ENCODE measurements at places on chromosomes 2 and 18.
A peak's percentile ranks its signal among the peaks of the same experiment; 100 is the strongest.

DNA sequence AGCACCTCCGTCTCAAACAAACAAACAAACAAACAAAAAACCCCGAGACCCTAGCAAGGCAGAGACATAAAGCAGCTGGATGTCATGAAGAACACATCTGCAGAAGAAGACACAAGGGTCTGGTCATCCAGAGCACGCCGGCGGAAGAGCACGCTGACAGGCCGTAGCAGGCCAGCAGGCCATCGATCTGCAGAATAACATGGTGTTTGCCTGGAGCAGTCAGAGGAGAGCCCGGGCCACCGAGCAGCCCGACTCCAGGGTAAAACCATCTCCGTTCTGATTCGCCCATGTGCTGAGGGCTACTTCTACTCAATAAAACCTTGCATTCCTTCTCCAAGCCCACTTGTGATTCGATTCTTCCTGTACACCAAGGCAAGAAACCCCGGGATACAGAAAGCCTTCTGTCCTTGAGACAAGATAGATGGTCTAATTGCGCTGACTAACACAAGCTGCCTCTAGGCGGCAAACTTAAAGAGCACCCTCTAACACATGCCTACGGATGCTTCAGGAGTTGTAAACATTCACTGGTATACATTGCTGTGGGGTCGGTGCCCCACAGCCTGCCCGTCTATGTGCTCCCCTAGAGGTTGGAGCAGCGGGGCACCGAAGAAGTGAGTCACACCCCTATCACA lies 549.8 kb upstream of the NRXN1 start:
- DNase-seq = no peak

GRCh38 chr2:78201064-78201575 lies 678.9 kb upstream of the LRRTM4 start:
- DNase-seq = no peak

DNA sequence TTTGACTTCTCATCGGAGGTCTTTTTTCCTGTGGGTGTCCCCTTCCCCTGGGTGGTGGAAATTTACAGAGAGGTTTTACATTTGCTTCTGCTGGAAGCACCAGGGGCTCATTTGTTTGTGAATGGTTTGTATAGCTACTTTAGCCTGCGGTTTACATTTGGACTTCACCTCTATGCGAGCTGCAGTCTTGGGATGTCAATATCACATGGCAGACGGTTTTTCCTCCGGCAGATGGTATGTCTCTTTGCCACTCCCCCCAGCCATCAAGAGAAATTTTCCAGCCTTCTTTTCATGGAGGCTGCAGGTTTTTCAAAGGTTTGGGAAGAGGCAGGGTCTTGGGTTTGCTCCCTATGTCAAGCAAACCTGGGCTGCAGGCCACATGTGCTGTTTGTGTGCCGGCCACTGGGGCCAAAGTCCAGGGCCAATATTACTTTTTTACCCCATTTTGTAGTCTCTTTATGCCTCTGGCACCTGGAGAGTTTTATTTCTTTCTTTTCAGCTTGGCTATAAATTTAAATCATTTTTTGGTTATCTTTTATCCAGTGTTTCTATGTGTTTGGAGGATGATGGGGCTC lies 23.9 kb upstream of the BOD1L2 start:
- no peak for DNase-seq

GRCh38 chr2:68620772-68621171 lies 22.6 kb upstream of the PROKR1 start:
- no peak for DNase-seq

GRCh38 chr2:173965372-173966025 lies at the start of gene SP3:
TSS of gene SP3 (minus strand) at chr2:173965373. CDS start at chr2:173965171, 202 bp downstream.
- peak; percentile 81 for DNase-seq

- DNase-seq = no peak
Observed at GRCh38 chr2:69798909-69799526, 30.4 kb upstream of the GMCL1 start.

DNA sequence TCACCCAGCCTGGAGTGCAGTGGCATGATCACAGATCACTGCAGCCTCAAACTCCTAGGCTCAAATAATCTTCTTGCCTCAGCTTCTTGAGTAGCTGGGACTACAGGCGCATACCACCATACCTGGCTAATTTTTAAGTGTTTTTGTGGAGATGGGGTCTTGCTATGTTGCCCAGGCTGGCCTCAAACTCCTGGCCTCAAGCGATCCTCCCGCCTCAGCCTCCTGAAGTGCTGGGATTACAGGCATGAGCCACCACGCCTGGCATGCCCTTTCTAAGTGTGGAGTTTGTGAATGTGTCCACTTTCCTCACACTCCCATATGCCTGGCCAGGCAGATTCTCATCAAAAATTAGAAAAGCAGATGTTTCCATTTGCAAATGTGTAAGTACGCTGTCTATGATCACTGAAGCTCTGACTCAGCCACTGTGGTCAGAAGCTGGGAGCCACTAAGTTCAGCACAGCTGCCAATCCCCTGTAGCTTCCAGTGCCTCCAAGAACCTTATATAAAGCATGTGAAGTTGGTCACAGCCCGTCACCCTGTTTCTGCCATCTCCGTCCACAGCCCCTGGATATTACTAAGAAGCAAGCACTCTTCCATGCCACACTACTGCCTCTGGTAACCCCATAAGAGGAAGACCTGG lies 155.4 kb downstream of the FAM210A start:
- no peak for DNase-seq

DNA sequence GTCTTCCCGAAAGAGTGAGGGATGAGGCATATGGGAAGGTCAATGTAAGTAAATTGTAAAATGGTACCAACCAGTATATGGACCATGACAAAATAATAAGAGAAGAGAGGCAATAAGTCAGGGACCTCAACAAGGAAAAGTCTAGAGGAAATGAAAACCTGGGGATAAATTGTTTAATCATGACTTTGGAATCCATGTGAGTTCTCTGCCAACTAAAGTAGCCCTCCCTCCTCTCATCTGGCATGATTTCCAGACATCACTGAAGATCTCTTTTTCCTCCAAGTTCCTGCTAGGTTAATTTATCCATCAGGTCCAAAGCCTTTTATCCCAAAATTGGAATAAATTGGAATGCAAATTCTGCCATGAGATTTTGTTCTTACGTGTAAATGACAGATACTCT lies 417.9 kb downstream of the NRXN1 start:
- DNase-seq = no peak

DNA sequence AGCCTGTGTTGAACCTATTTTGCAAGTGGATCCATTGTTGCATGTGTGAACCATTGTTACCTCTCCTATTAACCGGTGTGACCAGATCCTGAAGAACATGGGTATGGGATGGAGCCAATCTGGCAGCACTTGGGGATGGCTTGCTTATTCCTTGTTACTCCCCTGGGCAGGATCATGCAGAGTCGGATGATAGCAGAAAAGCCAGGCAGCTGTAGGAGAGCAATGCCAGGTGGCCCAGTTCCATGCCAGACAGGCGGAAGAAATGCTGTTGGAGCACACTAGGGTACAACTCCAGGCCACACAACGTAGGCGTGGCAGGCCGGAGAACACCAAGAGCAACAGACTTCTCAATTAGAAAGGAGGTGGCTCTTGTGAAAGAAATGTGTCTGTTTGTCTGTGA lies 16.3 kb upstream of the MYO1B start:
- no peak for DNase-seq

DNA sequence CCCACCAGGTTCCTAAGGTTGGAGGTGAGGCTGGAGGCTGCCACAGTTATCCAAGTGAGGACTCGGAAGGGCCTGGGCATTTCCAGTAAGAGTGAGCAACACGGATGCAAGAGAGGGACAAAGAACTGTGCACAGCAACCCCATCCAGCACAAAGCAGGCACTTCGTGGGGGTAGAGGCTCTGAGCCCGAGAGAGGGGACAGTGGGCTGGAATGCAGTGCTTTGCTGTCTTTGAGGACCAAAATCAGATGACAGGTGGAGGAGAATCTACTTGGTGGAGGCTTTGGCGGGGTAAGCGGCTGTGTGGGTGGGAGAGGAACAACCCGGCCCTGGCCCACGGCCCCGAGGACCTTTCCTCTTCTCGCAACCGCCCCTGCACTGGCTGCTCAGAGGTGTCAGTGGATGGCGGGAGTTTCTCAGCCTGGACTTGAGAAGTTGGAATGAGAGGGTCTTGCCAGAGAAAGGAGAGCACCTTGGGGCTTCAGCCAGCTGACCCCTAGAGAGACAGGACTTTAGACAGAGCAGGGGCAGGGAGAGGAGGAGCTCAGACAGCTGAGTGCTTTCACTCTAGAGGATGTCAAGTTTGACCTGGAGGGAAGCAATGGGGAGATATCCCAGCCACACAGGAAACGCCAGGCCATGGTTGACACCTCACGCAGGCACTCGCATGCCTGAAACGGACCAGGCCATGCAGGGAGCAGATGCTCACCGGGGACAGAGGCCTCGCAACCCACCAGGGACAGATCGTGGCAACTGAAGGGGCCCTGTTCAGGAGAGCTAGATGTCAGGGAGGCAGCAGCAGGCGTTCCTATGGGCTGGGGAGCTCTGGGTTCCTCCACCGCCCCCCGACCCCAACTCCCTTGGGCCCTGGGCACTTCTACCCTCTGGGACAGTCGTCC lies 11.6 kb downstream of the RAMP1 start:
- DNase-seq = no peak

- no peak for DNase-seq
Observed at GRCh38 chr18:27449104-27449503, 264.0 kb upstream of the CHST9 start.

DNA sequence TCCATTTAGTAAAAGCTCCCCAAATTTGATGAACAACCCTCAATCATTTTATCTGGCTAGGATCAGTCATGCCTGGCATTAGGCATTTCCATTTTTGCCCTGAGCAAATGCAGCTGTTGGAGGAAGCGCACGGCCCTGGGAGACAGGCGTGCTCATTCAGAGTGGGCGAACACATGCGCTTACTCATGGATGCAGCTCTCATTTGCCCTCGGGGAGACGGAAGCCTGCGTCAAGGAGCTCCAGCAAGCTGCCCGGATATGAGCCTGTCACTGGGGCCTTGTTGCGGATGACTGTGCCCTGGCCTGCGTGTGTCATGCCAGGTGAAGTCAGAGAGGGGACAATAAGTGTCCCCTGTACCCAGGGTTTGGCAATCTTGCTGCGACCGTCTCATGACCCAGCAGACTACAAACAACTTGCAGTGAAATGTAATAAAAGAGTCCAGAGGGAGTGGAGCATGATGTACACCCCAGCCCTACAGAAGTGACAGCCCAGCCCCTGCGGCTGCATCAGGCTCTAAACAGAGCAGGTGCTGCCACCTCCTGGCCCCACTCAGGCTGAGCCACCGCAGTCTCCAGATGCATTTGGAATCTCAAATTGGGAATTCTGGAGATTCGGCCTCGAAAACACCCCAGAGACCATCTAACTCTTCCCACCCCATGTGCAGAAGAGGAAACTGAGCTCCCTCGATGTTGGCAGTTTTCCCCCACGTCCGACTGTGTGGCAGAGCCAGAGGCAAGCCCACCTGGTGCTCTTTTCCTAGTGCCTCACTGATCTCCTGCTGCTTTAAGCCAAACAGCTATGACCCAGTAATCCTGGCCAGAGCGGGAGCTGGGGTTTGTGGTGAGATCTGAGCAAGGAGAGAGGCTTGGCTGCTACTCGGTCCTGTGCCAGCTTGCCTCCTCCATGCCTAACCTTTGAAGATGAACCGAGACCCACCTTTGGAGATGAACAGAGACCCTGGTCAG lies 105.0 kb upstream of the ALK start:
- no peak for DNase-seq

GRCh38 chr18:44393406-44393805 lies 287.3 kb upstream of the SETBP1 start:
- DNase-seq = no peak

GRCh38 chr18:24860978-24861680 lies 400.7 kb downstream of the HRH4 start:
- DNase-seq = no peak

DNA sequence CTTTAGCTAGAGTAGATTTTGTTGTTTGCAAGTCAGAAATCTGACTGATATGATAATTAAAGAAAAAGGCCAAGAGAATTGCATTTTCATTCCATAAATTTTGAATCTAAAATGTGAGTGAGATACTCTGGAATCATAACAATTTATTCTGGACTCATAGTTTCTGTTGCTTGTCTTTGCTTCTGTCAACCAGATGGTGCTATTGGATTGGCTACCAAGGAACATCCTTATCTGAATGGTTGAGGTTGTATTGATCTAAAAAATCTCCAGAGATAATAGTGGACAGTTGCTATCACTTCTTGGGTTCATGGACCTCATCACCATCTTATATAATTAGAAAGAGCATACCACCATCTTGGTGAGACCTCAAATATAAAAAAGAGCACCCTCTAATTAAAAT lies 34.0 kb upstream of the CPS1 start:
- DNase-seq = no peak

DNA sequence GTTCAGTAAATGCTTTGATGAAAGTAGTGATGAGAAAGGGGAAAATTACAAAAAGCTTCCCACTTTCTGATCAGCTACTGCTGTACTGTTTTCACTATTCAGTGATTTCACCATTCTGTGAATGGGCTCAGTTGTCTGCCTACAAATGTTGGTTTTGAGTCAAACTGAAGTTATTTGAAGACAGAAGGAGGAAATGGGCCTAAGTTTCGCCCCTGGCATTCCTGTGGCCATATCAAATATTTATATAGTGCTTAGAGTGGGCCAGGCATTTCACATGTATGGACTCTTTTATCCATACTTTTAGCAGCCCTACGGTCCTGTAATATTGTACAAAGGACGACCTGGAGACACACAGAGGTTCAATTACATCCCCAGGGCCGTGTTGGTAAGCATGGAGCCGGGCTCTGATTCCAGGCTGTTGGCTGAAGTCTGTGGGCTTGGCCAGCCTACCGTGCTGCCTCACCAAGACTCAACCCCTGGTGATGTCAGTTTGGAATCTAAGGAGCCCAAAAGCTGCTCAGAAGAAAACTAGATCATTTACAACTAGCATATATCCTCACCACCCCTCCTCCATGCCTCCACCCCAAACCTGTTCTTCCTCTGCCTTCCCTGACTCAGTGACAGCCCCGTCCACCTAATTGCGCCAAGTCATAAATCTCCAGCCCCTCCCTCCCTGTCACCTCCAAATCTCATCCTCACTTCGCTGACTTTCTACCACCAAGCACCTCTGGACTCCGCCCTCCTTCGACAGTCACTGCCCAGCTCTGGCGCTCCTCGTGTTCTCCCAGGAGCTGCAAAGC lies 10.1 kb upstream of the GRHL1 start:
- DNase-seq = no peak

DNA sequence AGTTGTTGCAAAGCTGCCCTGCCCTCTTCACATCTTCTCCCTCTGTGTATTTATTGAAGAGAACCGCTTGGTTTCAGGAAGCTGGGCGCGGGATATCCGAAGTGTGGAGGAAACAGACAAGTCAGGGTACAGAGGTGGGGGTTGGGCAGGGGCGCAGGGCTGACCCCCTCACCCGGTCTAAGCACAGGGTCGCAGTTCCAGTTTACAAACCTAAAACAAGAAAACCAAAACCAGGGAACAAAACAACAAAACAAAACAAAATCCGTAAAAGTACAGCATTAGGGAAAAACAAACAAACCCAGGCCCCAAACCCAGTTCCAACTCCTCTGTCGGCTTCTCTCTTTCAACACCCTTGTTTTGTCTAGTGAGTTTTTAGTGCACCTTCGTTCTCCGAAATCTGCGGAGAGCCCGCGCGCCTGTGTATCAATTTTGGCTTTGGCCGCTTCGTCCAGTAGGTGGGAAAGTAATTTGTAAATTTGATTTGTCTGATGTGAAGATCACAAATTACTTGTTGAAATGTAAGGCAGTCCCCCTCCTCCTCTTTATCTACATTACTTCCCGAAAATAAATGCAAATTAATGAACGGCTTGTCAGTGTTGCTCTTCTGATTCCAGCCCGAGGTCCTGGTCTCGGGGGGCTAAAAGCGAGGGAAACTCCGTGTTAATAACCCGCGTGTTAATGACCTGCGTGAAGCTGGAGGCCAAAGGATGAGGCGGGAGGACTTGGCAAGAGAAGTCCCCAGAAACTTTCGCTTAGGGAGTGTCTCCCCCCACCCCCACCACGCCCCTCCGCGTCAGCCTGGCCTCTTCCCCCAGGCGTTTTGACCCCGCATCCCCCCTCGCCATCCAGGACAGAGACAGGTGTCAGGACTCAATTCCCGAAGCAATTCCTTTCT lies 6.9 kb downstream of the OTX1 start:
- DNase-seq = no peak
